Effector memory CD4-positive, alpha-beta T cell (primary cell): ENCODE measurements at places on chromosomes 7 and 10.
A peak's percentile ranks its signal among the peaks of the same experiment; 100 is the strongest.

- no peak overlapping the region for H3K27ac ChIP-seq
- no peaks in the 10 kb centered on the region for H3K36me3 ChIP-seq
- H3K27me3 ChIP-seq = no peaks in the 10 kb centered on the region
- H3K4me1 ChIP-seq = no peaks in the 10 kb centered on the region
- DNase-seq = no peak
Measured at GRCh38 chr10:2985729-2986232, 81.6 kb upstream of the PFKP start.

DNA sequence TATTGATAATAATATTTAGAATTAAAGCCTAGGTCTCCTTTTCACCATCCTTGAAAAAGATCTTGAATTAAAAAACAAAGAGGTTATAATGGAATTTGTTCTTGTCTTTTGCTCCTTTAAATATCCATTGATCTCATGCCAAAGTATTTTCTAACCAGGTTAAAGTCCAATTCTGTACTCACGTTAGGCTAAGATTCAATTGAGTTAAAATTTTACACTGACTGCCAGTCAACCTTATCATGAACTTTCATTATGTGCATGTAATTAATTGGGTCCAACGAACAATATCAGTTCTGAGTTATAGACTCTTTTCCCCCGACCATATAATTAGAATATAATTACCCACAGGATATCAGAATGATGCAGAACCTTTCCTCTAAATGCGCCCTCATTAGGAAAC, 266.6 kb downstream of the DGKB start:
- H3K27me3 ChIP-seq = no peaks in the 10 kb centered on the region
- H3K4me1 ChIP-seq = no peaks in the 10 kb centered on the region
- DNase-seq = no peak
- no peak overlapping the region for H3K27ac ChIP-seq

DNA sequence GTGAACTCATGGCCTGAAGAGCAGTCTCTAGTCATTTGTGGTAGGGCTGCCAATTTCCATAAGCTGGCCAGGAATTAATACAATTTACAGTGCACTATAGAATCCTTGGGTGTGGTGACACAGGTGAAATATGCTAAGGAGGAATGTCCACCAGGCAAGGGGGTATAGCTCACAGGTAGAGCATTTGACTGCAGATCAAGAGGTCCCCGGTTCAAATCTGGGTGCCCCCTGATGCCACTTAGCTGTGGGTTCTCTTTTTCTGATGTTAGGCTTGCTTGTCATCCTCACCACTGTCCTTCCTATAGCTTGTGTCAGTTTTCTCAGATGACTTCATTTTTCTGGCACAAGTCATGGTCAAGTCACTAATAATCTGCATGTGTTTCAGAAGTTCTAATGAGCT, 108.7 kb downstream of the ZNF467 start:
- H3K27ac ChIP-seq = no peak overlapping the region
- H3K4me1 ChIP-seq = no peaks in the 10 kb centered on the region
- no peak for DNase-seq
- H3K27me3 ChIP-seq = no peaks in the 10 kb centered on the region
- no peak overlapping the region for H3K4me3 ChIP-seq

GRCh38 chr10:17585016-17585415, 32.2 kb downstream of the HACD1 start:
- H3K4me3 ChIP-seq = no peak overlapping the region
- DNase-seq = no peak
- no peaks in the 10 kb centered on the region for H3K36me3 ChIP-seq
- no peak overlapping the region for H3K27ac ChIP-seq
- H3K27me3 ChIP-seq = no peaks in the 10 kb centered on the region

DNA sequence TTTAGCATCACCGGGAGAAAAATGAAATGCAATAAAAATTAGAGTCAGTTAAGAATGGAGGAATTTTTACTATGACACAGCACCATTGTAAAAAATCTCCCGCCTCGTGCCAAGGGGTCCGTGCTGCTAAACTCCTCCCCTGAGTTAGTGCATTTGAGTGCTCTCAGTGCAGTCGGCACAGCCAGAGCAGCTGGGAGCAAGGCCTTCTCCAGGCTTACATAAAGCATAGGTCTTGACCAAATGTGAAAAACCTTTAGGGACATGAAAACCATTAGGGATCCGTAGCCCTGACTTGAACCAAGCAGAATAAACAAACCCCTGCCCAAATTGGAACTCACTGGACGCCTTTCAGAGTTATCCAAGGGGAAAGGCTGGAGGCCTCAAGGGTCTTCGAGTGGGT, 152.6 kb downstream of the PLCE1 start:
- H3K27ac ChIP-seq = no peak overlapping the region
- no peaks in the 10 kb centered on the region for H3K36me3 ChIP-seq
- no peak for DNase-seq

GRCh38 chr7:122027058-122027457, 117.0 kb downstream of the AASS start:
- DNase-seq = no peak
- H3K4me3 ChIP-seq = no peak overlapping the region
- H3K36me3 ChIP-seq = no peaks in the 10 kb centered on the region
- H3K27me3 ChIP-seq = no peaks in the 10 kb centered on the region

GRCh38 chr10:43401627-43402026, 7.4 kb downstream of the HNRNPF start:
- H3K27ac ChIP-seq = peak overlapping the region; percentile 99
- H3K36me3 ChIP-seq = peaks cover 4% of the 10 kb centered on the region
- H3K4me1 ChIP-seq = peaks cover 60% of the 10 kb centered on the region
- peak overlapping the region; percentile 10 for H3K4me3 ChIP-seq
- no peak for DNase-seq

DNA sequence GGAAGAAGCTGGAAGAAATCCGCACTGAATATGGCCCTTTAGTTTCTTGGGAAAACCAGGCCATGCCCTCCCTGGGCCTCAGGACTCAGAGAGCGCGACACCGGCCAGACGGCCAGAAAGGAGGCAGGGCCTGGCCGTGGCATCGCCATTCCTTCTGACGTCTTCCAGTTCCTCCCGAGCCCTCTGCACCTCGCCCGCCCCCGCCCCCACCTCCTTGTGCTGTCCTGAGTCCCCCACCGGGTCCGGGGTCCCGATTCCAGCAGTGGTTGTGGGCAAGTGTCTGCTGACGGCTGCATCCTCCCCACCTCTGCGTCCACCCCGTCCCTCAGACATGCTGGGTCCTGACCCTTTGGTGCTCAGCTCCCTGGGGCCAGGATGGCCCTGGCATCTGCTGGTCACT, 312.1 kb upstream of the SHH start:
- H3K4me3 ChIP-seq = no peak overlapping the region
- H3K27me3 ChIP-seq = no peaks in the 10 kb centered on the region
- no peak overlapping the region for H3K27ac ChIP-seq
- DNase-seq = no peak

- H3K36me3 ChIP-seq = no peaks in the 10 kb centered on the region
- no peak for DNase-seq
- no peak overlapping the region for H3K27ac ChIP-seq
- H3K27me3 ChIP-seq = no peaks in the 10 kb centered on the region
- H3K4me3 ChIP-seq = no peak overlapping the region
Measured at GRCh38 chr10:77552252-77552651, 85.4 kb downstream of the KCNMA1 start.

DNA sequence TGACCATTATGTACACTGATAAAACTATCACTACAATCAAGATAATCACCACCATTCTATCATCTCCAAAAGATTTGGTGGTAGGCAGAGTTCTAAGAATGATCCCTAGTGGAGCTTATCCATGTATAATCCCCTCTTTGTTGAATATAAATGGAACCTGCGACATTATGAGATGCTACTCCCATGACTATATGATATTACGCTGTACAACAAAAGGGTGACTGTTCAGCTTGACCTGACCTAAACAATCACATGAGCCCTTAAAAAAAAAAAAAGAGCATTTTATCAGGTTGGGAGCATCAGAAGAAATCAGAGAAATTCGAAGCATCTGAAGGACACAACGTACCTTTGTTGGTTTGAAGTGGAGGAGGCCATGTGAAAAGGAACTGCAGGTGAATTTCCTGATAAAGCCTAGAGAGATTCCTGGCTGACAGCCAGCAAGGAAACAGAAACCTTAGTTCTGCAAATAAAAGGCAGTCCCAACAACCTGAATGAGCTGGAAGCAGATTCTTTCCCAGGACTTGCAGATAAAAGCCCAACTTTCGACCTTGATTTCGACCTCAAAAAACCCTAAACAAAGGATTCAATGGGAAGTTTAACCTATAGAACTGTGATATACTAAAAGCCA, 270.7 kb downstream of the ADRA2A start:
- H3K4me3 ChIP-seq = no peak overlapping the region
- H3K4me1 ChIP-seq = no peaks in the 10 kb centered on the region
- no peak for DNase-seq
- no peak overlapping the region for H3K27ac ChIP-seq

DNA sequence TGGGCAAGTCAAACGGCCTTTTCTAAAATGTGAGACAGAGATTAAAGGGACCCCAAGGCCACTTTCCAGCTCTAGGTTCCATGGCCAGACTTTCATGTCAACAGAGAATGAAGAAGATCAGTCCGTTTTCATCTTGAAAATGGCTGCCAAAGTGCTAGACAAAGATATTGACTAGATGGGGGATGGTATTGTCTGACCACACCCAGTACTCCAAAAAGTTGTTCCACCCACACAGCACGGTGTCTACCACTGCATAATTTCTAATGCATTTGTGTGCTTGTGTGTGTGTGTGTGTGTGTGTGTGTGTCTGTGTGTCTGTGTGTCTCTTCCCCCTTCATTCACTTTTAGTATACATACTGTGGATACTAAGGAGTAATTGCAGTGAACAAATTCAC, 1.3 kb downstream of the COL1A2 start:
- H3K27me3 ChIP-seq = peaks cover 10% of the 10 kb centered on the region
- no peak overlapping the region for H3K27ac ChIP-seq
- H3K4me3 ChIP-seq = no peak overlapping the region

- DNase-seq = no peak
- no peaks in the 10 kb centered on the region for H3K4me1 ChIP-seq
- H3K4me3 ChIP-seq = no peak overlapping the region
- H3K27ac ChIP-seq = no peak overlapping the region
Measured at GRCh38 chr7:27942711-27943110, 202.7 kb downstream of the TAX1BP1 start.

DNA sequence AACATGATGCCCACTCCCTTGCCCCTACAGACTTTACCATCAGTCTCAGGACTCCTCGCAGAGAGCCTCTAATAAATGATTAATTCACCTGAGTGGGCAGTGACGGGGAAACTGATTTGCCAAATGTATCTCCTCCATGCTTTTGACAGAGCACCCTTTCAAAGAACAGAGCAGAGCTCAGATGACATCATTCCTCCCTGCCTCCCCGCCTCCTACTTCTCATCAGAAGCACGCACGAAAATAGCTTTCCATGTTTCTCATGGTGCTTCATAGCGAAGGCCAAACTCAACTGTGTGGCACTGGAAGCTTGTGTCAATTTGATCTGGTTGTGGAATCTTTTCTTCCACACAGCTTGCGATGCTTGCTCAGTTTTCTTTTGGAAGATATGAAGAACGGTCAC, 442.5 kb downstream of the RPS24 start:
- no peaks in the 10 kb centered on the region for H3K4me1 ChIP-seq
- H3K27ac ChIP-seq = no peak overlapping the region
- no peaks in the 10 kb centered on the region for H3K36me3 ChIP-seq
- no peak for DNase-seq

DNA sequence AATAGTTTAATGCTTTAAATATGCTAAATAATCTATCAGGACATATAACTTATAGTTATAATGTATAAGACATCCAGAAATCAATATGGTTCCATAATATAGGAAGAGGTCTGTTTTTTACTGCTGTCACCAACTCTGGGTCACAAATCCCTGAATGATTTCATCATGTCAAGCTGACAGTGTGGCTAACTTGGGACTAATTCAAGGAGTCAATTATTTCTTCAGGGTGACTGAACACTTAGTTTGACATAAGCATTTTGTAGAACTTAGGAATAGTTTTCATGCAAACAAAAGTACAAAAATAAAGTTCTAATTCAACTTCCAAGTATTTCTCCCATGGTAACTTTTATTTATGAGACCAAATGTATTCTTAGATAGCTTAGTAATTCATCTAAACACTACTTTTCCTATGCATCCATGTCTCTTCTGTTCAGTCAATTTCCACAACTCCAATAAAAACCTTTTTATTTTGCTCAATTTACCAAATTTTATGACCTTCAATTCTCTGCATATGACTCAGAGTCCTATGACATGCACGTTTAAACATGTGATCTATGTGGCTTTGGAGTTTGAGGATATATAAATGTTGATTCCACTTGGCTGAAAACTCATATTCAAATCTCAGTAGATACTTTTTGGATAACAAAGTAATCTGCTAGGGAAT, 40.3 kb upstream of the GNAT3 start:
- no peaks in the 10 kb centered on the region for H3K4me1 ChIP-seq
- DNase-seq = no peak
- H3K4me3 ChIP-seq = no peak overlapping the region
- H3K36me3 ChIP-seq = no peaks in the 10 kb centered on the region
- H3K27ac ChIP-seq = no peak overlapping the region
- no peaks in the 10 kb centered on the region for H3K27me3 ChIP-seq

DNA sequence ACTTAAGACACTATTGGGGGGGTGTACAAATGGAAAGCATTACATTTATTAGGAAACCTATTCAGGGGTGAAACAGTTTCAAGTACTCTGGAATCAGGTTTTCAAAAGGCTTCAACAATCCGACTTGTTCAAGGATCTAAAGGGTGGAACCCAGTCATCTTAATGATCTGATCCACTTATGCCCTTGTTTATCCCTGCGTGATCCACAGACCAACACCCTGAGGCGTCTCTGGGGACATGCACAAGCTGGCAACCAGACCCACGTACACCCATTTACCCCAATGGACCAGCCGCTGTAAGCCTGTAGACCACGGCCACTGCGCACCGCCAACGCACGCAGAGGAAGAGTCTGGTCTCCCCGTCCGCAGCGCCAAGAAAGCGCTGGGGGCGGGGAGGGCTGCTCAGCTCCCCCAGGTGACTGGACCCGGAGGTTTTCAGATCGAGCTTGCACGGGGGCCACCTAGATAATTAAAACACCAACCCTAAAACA, 13.4 kb downstream of the HNRNPF start:
- H3K27me3 ChIP-seq = no peaks in the 10 kb centered on the region
- DNase-seq = peak; percentile 19
- H3K4me3 ChIP-seq = peak overlapping the region; percentile 63
- peaks cover 48% of the 10 kb centered on the region for H3K4me1 ChIP-seq

DNA sequence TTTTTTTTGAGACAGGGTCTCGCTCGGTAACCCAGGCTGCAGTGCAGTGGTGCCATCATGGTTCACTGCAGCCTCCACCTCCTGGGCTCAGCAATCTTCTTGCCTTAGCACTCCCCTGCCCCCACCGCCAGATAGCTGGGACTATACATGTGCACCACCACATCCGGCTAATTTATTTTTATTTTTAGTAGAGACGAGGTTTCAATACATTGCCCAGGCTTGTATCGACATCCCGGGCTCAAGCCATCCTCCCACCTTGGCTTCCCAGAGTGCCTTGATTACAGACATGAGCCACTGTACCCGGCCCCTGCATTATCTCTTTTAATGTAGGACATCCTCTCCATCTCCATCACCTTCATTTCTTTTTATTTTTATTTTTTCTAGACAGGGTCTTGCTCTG, 213.3 kb downstream of the CUX1 start:
- no peaks in the 10 kb centered on the region for H3K4me1 ChIP-seq
- peaks cover 5% of the 10 kb centered on the region for H3K36me3 ChIP-seq
- H3K4me3 ChIP-seq = no peak overlapping the region

GRCh38 chr10:87961314-87961713, 97.9 kb downstream of the PTEN start:
- H3K27me3 ChIP-seq = no peaks in the 10 kb centered on the region
- no peaks in the 10 kb centered on the region for H3K4me1 ChIP-seq
- H3K4me3 ChIP-seq = no peak overlapping the region

GRCh38 chr7:107876916-107877315, 14.1 kb upstream of the DLD start:
- no peaks in the 10 kb centered on the region for H3K27me3 ChIP-seq
- peaks cover 5% of the 10 kb centered on the region for H3K4me1 ChIP-seq
- no peak overlapping the region for H3K4me3 ChIP-seq
- no peak for DNase-seq
